Stromal cell of bone marrow (primary cell): ENCODE measurements at places on chromosomes 3 and 15.

- no peak for DNase-seq
Observed at GRCh38 chr3:135175728-135176277, 380.7 kb downstream of the EPHB1 start.

- no peak for DNase-seq
Observed at GRCh38 chr3:154794814-154795445, 285.2 kb upstream of the MME start.

GRCh38 chr3:49198161-49198560 is 26.8 kb downstream of the KLHDC8B start:
- DNase-seq: no peak

DNA sequence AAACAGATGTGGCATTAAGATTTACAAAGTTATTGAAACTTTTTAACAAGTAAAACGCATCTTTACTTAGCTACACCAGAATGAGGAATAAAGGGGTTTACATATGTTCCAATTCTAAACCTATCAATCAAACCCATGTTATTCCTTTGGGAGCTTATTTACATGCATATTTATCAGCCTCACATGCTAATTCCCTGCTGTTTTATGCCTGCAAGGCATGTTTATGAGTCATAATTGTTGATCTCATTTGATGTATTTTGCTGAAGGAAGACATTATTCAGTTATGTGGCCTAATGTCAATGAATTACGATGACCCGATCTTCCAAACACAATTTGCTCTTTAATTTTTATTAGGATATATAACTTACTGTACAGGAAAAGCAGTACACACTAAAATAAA is 272.9 kb downstream of the TBC1D5 start:
- DNase-seq: no peak

DNA sequence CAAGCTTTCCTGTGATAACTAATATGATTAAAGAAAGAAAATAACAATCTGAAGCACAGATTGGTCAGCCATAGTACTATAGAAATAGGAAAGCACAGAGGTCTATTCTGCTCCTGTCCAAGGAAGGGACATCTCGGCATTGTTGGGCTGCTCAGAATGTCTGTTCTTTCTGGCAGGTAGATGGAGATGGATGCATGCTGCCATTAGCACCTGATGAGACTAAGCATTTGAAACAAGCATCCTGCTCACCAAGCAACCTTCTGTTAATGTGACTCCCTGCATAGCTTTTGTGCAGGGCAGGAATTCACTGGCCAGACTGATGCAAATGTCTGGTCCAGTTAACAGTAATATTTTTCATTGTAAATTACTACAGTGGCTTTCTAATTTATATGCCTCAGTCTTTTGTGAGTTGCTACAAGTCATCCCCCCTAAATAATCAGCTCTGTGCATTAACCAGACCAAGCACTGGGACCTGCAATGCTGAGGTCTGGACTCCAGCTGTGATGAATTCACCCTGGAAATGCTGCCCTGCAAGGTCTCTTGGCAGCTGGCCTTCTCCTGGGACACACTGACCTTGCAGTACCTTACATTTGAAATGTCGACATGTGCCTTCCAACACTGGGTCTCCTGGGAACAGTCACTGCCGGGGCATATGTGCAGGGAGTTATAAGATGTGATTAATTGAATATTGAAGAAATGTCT is 1123.7 kb downstream of the IGSF11 start:
- DNase-seq: no peak

- no peak for DNase-seq
Observed at GRCh38 chr15:66846031-66846430, 144.0 kb downstream of the SMAD6 start.

DNA sequence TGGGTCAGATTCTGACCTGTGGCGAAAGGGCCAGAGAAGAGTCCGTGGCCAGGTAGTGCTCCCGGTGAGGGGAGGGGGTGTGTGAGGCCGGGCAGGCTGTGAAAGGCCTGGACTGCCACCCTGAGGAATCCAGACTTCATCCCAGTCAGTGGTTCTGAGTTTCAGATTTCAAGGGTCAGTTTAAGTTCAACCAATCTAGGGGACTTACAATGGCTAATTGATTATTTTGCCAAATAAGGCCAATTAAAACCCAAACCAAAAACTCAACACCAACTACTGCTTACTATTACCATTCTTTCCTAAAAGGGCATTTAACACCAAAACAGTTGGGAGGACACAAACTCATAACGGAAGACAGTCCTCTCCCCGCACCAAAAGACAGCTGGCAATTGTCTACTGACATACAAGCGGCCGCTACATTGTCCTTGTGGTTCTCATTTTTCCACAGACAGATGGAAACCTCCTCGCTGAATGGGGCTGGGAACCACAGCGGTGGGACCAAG is 30.5 kb downstream of the TMEM44 start:
- no peak for DNase-seq

- no peak for DNase-seq
Observed at GRCh38 chr15:28955160-28955992, 69.6 kb downstream of the APBA2 start.

- no peak for DNase-seq
Observed at GRCh38 chr15:48145923-48146322, 25.1 kb downstream of the SLC24A5 start.

DNA sequence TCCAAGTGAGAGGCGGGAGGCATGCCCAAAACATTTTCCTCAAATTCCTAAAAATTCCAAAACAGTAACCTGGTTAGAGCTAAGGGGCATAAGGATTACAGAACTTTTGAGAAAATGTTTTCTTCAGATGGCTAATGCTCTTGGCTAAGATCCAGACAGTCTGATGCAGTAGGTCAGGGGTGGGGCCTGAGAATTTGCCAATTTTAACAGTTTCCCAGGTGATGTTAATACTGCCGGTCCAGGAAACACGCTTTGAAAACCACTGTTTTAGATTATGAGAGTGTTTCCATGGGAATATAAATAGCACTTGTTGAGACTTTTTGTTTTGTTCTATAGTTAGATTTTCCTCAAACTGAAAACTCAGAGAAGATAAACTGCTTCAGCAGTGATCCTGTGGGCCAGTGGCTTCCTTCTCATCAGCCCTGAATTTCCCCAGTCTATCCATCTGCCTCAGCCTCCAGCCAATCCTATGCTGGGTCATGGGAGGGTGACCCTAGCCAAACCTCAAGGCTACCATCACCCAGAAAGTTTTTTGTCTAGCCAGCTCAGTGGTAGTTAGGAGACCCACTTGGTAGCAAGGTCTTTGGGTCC is 71.6 kb upstream of the ACP3 start:
- no peak for DNase-seq

GRCh38 chr15:92533298-92533697 is 122.3 kb downstream of the FAM174B start:
- no peak for DNase-seq

DNA sequence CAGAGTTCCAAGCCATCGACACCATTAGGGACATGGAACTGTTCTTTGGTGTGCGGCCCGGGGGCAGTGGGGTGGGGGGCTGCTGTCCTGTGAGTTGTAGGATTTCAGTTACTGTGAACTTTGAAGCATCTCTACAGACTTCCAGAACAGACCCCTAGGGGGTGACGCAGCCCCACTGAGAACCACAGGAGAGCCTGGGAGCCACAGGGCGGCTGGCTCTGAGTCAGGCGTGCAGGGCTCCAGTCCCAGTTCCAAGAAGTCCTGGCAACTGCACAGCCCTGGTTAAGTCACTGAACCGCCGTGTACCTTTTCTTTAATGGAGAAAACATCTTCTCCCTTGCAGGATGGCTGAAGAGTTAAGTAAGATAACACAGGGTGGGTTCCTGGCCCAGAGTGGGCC is 23.5 kb upstream of the LRTM1 start:
- peak; percentile 87 for DNase-seq

- DNase-seq: no peak
Observed at GRCh38 chr3:177599326-177599725, 402.0 kb upstream of the TBL1XR1 start.

DNA sequence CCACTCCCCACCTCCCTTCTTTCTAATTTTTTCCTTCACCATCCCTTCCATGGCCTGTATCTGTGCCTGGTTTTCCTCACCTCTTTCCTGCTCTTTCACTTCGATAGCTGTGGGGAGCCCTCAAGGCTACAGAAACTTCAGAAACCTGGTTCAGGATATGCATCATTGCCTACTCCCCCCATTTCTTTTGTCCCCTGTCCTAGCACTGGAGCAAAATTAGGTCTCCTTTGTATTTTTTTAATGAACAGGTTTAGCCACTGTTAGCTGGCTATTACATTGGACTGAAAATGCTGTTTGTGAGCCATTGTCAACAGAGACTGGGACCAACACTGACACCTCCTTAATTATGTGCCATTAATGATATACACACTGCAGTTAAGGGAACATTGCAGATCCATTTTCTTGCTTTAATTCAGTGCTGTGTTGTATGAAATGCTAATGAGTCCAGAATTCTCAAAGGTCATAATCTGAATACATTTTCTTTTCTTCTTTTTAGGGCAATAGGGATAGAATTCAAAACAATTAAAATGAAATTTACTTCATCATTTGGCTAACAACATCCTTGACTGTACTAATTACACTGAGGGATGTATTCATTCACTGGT is 138.6 kb downstream of the PDCD6IP start:
- no peak for DNase-seq

DNA sequence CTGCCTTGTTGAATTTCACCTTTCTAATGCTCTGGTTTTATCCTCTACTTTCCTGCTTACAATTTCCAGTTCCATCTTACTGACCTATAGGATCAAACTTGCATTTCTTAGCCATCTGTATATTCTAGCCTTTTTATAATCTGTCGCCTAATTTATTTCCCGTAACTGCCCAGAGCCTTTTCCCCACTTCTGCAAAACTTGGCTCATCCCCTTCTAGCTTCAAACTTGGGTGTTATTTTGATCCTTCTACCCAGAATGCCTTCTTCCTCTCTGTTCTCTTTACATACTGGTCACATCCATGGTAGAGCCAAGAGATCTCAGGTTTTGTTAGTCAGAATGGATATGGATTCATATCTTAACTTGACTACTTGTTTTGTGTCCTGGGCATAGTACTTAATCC is 2.6 kb downstream of the SACM1L start:
- DNase-seq: no peak

- peak; percentile 71 for DNase-seq
Observed at GRCh38 chr3:124887177-124887931, at the start of gene ITGB5. TSS of gene ITGB5 (minus strand) at chr3:124887365. CDS start at chr3:124887000, 365 bp downstream.

GRCh38 chr3:55458181-55458790 is 28.8 kb downstream of the WNT5A start:
- no peak for DNase-seq

DNA sequence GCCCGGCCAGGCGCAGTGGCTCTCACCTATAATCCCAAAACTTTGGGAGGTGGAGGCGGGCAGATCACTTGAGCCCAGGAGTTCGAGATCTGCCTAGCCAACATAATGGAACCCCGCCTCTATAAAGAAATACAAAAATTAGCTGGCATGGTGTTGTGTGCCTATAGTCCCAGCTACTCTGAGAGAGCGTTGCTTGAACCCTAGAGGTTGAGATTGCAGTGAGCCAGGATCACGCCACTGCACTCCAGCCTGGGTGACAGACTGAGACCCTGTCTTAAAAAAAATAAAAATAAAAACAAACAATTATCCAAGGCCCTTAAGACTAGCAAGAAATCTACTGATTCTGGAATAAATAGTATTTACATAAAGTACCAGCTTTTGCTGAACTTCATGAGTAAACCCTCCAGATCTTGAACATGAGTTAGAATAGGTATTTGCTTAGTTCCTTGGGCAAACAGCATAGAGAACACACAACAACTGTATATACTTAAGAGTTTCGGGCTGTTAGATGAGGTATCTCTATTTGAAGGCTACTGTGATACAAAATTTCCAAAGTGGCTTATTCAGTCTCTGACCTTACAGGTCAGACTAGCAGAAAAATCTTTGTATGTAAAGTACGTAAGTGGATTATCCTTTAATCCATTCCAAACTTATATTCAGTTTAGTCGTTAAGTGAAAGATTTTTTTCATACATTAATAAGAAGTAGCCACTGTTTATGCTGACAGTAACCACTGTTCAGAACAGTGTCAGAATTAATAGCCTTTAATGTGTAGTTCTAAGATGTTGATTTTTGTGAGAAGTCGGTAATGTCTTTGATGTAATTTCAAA is 171.1 kb upstream of the CGNL1 start:
- DNase-seq: no peak

GRCh38 chr3:141384575-141384974 is 16.3 kb downstream of the ZBTB38 start:
- no peak for DNase-seq

DNA sequence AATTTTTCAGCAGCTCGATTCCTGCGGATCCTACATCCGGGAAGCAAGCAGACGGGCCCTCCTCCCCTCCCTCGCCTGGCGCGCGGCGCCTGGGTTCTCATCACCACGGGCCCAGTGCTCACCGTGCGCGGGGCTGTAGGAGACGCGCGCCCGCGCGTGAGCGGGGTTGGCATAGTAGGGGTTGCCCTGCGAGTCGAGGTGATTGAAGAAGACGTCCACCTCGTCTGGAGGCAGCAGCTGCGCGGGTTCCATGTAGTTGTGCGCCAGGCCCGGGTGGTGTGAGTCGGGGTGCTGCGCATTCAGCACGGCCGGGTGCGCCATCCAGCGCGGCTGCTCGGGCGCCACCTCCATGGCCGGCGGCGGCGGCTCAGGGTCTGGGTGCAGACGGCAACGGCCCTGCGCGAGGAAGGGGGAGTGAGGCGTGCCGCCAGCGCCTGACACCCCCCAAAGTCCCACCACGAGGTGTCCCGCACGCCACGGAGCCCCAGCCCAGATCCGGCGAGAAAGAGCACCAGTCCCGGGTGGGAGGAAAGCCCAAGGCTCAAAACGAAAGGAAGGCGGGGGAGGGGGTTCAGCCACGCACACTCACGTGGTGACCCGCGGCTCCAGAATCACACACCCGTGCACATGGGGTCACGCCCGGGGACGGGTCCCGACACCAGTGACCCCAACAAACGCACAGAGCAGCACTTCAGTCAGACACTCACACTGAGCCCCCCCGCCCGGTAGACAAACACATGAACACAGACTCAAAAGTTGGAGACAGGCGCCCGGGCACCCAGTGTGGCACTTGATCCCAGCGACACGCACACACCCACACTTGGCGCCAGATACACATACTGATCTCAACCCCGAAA is 6.1 kb downstream of the GATA2 start:
- DNase-seq: no peak

GRCh38 chr3:129560911-129561594 is 18.1 kb downstream of the H1-8 start:
- peak; percentile 69 for DNase-seq

DNA sequence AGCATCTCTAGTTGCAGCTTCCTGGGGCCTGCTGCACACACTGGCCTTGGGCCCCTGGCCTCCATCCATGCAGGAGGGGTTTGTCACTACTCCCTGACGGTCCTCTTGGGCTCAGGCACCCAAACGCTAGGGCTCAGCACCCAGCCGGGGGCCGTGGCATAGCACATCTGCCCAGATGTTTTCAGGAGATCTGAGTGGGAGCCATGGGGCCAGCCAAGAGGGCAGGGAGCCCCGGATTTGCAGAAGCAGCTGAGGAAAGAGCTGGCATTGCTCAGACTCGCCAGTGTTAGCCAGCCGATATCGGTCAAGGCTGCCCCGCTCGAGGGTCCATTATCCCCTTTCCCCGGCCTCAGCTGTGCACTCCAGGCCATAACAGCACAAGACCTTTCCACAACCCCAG is 1.5 kb upstream of the ALDH1A3 start:
- no peak for DNase-seq

- DNase-seq: peak; percentile 71
Observed at GRCh38 chr15:80931721-80932512, 57.7 kb downstream of the MESD start.

- no peak for DNase-seq
Observed at GRCh38 chr15:98669638-98670037, 21.3 kb downstream of the IGF1R start.
